Fibroblast of lung (primary cell): ENCODE measurements at places on chromosomes 3 and 15. TPM values are rescaled to one million over a fixed set of nuclear protein-coding genes. Genes with fewer than 3 reads are reported as not detected.

The CYP8B1 gene
- not detected in 2 replicates for total RNA-seq

The ADGRG7 gene
- total RNA-seq = not detected in 2 replicates

The ATP13A5 gene
- not detected in 2 replicates for total RNA-seq

The ARNT2 gene
- total RNA-seq = 9.8 and 15.5 TPM in 2 replicates

The C3orf20 gene
- total RNA-seq = not detected in 2 replicates

The NME9 gene
- not detected in 2 replicates for total RNA-seq

The ARL6 gene
- total RNA-seq = 6.1 and 10.0 TPM in 2 replicates

The GRAMD1C gene
- total RNA-seq = 2.1 and 7.8 TPM in 2 replicates

The CFAP100 gene
- not detected in 2 replicates for total RNA-seq

The SAXO2 gene
- 0.66 and 1.8 TPM in 2 replicates for total RNA-seq

The FSIP1 gene
- 3.9 and 5.1 TPM in 2 replicates for total RNA-seq

The SPSB4 gene
- total RNA-seq = not detected in 2 replicates

The SGO1 gene
- total RNA-seq = 0.26 and 1.8 TPM in 2 replicates

The CCDC80 gene
- 153 and 366 TPM in 2 replicates for total RNA-seq

The PLA2G4F gene
- not detected in 2 replicates for total RNA-seq

The CYP1A2 gene
- total RNA-seq = not detected in 2 replicates

The ZIC4 gene
- not detected in 2 replicates for total RNA-seq

The CAND2 gene
- 12.1 and 16.7 TPM in 2 replicates for total RNA-seq

The SLC24A5 gene
- not detected in 2 replicates for total RNA-seq

The C3orf22 gene
- not detected in 2 replicates for total RNA-seq

The LRTM1 gene
- not detected in 2 replicates for total RNA-seq
